Left colon (tissue), 2 donors: ENCODE measurements at places on chromosomes 3 and 15.

- no peak for DNase-seq
Observed at GRCh38 chr3:13452490-13453335, 27.4 kb upstream of the HDAC11 start.

- DNase-seq = no peak
Observed at GRCh38 chr3:155112661-155113389, 32.7 kb downstream of the MME start.

DNA sequence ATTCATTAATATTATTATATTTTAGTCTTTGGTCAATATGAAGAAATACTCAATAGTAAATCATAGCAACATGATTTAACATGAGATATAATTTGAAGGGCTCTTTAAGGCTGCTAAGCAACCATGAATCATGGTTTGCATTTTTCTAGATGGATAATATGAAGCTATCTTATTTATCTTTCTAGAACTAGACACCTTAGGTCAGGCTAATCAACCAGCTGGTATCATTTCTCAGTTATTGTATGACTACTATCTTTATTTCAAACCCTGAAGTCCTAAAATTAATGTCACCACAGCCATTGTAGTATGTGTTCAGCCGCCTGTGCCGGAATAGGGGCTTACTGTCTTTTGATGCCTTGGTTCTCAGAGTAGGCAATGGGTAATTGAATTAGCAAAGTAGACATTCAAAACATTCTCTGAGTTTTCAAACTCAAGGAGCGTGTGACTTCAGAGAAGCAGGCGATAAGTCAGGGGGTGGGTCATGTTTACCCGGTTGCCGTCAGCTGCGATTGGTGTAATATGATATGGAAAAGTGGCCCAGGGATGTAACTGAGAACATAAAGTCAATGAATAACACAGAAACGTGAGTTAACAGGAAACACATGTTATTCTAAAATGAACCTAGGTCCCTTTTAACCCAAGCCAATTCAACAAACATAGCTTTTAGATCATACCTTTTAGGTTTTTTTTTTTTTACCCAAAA lies 93.4 kb upstream of the CTDSPL start:
- no peak for DNase-seq

GRCh38 chr3:177836671-177837070 lies 639.4 kb upstream of the TBL1XR1 start:
- DNase-seq = no peak

- DNase-seq = no peak
Observed at GRCh38 chr15:51842852-51843737, 13.6 kb downstream of the TMOD3 start.

DNA sequence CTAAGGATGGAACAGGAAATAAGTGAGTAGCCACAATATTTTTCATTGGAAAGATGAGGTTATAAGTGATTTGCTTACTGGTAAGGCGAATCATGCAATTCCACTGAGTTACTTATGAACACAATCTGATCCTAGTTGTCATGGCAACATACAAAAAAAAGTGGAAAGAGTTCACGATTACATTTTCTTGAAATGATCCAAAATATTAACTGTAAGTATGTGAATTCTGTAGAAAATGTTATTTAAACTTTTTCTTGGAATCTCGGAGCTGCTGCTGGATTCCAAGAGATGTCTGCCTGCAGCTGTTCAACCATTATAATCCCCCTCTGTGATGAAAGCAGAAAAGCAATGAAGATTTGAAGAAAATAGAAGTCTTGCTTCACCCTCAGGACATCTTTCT lies 120.5 kb downstream of the KBTBD8 start:
- DNase-seq = no peak

DNA sequence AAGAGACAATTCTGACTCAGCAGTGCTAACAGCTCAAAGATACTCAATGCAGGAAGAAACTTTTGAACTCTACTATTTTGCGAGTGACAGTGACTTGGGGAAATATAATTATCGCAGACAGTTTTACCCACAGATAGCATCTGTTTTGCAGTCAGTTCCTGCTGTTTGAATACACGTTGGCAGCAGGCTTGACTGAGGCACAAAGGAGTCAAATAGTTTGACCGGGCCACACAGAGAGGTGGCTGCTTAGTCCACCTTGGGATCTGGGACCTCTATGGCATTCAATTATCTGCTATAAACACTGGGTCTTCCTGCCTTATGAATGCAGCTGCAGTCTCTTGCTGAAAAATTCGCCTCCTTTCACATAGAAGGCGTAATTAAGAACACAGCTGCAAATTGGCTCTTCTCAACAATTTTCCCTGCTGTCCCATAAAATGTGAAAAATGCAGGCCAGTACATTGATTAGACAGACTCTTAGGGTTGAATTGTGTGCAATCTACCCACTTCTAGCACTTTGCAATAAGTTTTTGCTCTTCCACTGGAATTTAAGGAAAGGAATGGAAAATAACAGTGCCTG lies 56.5 kb downstream of the OTOL1 start:
- DNase-seq = no peak

GRCh38 chr3:183394150-183394549 lies 34.3 kb downstream of the MCF2L2 start:
- DNase-seq = no peak

GRCh38 chr3:154236331-154236730 lies 88.0 kb downstream of the DHX36 start:
- DNase-seq = no peak

- DNase-seq = no peak
Observed at GRCh38 chr15:60540002-60540651, 61.2 kb upstream of the ICE2 start.

DNA sequence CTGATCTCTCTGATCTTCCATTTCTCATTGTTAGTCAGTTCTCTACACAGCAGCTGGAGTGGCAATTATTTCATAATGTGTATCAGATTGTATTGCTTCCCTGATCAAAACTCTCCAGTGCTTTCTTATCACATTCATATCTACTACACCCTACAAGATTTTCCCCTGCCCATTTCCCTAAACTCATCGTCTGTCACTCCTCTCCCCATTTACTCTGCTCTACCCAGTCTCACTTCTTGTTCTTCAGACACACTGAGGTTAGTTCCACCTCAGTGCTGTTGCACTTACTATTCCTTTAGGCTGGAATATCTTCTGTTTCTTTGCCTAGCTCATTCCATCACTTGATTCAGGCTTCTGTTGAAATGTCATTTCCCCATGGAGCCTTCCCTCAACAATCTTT lies 197.1 kb downstream of the SATB1 start:
- no peak for DNase-seq

GRCh38 chr3:152073267-152073666 lies 195.5 kb upstream of the MBNL1 start:
- no peak for DNase-seq

GRCh38 chr3:74639681-74640080 lies 25.2 kb upstream of the CNTN3 start:
- no peak for DNase-seq

- DNase-seq = no peak
Observed at GRCh38 chr3:126636436-126636835, 18.5 kb downstream of the TXNRD3 start.
